ENCODE measurements at places on chromosomes 12 and 14.

DNA sequence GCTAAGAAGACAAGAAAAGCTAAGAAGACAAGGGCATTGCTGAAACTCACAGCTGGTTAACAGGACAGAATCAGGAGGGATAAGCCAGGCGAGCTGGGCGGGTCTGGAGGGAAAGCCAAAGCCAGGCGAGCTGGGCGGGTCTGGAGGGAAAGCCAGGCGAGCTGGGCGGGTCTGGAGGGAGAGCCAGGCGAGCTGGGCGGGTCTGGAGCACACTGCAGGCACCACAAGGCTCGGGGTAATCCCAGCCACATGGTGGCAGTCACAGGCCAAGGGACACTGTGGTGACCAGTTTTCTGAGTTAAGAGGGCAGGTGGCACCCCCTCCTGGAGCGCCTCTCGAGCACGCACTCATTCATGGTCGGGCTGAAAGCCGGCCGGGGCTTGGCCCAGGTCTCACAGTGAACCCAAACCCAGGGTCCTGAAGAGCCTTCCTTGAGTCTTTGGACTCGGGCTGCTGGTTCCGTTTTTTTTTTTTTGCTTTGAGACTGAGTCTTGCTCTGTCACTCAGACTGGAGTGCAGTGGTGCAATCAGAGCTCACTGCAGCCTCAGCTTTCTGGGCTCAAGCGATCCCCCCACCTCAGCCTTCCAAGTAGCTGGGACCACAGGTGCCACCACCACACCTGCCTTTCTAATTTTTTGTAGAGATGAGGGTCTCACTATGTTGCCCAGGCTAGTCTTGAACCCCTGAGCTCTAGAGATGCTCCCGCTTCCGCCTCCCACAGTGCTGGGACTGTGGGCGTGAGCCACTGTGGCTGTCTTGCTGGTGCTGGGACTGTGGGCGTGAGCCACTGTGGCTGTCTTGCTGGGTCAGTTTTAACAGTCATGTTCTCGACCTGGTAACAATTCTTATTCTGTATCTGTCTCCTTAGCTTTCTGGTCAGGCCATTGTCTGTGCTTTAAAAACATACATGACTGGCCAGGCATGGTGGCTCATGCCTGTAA lies 40.2 kb downstream of the HSP90AA1 start:
- DNase-seq = peak; percentile 43

DNA sequence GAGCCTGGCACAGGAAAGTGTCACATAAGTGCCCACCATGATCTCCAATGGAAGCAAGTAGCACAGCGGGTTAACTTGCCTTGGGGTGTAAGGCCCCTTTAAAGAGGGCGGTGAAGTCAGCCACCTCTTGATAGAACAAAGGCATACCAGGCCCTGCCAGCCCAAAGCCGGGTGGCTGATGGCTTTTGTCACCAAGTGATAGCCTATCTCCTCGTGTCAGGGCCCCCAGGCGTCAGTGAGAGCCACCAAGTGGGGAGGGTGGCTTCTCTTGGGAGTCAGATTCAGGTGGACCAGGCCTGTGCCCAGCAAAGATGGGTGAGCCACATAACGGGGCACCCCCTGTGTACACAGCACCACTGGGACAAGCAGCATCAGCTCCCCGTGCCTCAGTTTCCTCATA lies 8.3 kb upstream of the MYL2 start:
- no peak for DNase-seq

GRCh38 chr12:131454418-131455217 lies 256.3 kb upstream of the SFSWAP start:
- DNase-seq = no peak

DNA sequence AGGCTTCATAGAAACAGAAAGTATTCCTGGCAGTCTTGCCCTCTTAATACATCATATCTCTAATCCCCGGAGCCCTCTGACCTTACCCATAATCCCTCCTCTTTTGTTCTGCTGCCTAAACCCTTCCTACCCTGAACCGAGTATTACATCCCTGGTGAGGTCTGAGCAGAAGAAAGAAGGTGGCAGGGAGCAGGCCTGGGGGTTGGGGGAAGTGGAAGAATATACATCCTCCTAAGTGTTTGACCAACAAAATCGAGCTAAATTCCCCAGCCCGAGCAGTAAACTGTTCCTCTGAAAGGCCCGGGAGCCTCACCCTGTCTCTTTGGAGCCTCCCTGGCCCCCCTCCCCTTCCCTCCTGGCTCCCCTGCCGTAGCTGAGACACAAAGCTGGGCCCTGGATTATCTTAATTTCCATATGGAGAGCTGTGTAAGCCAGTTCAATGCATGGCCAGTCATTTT lies 192.6 kb upstream of the LHX5 start:
- no peak for DNase-seq

GRCh38 chr12:13130981-13131380 lies 27.5 kb upstream of the GSG1 start:
- no peak for DNase-seq

- peak; percentile 11 for DNase-seq
Observed at GRCh38 chr12:26748741-26749431, 84.1 kb downstream of the ITPR2 start.
